Brain microvascular endothelial cell (primary cell): ENCODE measurements at places on chromosomes 7 and 10.

DNA sequence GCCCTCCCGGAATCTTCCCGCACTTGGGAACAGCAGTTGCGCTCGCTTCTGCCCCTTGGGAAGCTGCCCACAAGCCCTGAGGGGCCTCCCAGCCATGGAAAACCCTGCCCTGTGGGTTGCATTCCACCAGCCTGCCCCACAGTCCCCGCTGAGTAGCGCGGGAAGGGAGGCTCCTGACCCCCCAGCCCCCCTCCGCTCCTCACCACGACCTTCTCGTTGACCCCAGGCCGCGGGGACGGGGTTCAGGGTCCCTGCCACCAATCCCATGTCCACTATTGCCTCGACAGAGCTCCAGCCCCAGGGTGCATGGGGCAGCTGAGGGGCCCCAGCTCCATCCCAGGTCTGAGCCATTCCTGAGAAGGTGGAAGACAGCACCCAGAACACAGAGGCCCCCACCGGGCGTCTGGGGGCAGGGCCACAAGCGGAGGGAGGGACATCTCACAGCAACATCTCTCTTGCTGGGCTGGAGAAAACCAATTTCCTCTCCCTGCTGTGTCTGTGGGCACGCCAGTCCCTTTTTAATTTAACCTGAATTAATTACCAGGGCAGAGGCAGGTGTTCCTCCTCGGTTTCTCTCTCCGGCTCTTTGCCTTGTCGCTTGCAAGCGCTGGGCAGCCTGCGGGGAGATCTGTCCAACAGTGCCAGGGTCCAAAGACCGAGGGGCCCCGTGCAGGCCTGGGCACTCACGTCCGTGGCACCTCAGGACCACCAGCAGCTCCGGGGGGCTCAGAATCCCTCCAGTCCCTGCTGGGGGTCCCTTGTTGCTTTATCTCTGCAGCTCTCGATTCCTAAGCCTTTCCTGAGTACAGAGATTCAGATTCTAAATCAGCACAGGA, 57.9 kb downstream of the FOXL3 start:
- DNase-seq = no peak

DNA sequence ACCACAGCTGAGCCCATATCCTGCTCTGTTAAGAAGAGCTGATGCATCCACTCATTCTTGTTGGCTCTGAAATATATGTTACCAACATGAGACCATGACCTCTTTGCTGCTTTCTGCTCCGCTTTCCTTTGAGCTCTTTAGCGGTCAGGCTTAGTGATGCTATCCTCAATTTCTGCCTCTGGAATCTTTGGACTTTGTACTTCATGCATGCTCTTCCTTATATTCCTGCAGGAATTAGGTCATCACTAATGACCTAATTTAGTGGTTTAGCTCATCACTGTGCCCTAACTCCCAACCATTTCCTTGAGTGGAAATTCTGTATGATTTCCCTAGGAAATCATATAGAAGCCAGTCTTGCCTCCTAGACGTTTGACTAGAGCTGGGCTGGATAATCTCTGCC, 119.5 kb downstream of the AOAH start:
- DNase-seq = no peak

GRCh38 chr10:120409816-120410215, 47.2 kb upstream of the PLPP4 start:
- no peak for DNase-seq

- DNase-seq = no peak
These were observed 20.9 kb downstream of the FOXK1 start for GRCh38 chr7:4702961-4703512.

DNA sequence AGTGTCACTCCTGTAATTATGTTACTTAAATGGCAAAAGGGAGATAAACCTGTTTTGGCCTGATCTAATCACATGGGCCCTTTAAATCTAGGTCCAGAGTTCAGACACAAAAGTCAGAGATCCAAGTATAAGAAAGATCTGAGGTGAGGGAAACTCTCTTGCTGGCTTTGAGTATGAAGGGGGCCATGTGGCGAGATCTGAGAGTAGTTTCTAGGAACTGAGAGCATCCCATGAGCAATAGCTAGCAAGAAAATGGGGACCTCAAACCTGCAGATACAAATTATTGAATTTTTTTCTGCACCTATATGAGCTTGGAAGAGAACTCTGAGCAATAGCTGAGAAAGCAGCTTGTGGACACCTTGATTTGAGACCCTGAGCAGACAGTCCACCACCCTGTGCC, 27.6 kb downstream of the ANKRD7 start:
- DNase-seq = no peak

- DNase-seq = peak; percentile 84
These were observed 4.4 kb downstream of the BAG3 start for GRCh38 chr10:119655566-119656001.

DNA sequence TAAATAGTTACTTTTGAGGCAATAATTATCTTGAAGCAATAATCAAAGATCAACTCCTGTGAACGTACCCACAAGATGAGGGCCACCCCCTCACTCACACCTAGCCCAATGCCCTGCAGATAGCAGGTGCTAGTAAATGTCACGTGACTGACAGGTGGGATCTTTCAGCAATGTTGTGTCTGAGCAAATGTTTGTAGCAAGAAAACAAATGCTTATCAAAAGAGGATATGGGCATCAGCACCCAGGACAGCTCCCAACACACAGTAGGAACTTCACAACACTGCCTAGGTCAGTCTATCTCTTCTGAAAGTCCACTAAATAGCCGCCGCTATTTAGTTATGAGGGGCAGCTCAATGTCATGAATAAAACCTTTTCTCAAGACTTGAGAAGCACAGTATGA, 120.8 kb upstream of the PDLIM1 start:
- no peak for DNase-seq

GRCh38 chr10:5168897-5169420, 16.0 kb downstream of the AKR1C8 start:
- no peak for DNase-seq

DNA sequence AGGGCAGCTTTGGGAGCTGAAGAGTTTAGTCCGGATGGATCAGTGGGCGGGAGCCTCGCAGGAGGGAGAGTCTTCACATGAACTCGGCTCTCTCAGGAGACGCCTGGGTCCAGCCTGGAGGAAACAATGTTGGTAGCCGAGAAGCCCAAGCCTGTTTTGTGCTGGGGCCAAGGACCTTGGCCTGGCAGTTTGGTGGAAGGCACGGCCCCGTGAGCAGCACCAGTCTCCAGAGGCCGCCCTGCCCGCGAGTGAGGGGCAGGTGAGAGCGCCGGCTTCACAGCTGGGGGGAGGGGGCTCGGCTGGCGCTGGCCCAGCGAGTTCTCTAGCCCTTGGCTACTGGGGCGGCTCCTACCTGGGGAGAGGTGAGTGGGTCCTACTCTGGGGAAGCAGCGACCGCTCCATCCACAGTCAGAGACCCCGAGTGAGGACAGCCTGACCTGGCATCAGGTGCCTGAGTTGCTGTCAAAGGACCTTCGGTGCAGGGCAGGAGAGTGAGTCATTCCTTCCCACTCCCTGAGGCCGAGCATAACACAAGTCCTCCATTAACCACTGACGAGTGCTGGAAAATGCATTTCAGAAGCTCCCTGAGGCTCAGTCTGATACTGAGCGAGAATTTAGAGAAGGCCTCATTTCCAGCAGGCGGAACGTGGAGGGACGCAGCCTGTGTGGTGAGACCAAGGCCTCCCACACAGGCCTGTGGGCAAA, 89.3 kb upstream of the DIP2C start:
- DNase-seq = no peak

- DNase-seq = no peak
These were observed 5.8 kb downstream of the BHLHA15 start for GRCh38 chr7:98216941-98217622.

- DNase-seq = no peak
These were observed 36.0 kb downstream of the DPYSL4 start for GRCh38 chr10:132222726-132223125.

- no peak for DNase-seq
These were observed 527 bp downstream of the PDIA4 start for GRCh38 chr7:149027611-149028345.

DNA sequence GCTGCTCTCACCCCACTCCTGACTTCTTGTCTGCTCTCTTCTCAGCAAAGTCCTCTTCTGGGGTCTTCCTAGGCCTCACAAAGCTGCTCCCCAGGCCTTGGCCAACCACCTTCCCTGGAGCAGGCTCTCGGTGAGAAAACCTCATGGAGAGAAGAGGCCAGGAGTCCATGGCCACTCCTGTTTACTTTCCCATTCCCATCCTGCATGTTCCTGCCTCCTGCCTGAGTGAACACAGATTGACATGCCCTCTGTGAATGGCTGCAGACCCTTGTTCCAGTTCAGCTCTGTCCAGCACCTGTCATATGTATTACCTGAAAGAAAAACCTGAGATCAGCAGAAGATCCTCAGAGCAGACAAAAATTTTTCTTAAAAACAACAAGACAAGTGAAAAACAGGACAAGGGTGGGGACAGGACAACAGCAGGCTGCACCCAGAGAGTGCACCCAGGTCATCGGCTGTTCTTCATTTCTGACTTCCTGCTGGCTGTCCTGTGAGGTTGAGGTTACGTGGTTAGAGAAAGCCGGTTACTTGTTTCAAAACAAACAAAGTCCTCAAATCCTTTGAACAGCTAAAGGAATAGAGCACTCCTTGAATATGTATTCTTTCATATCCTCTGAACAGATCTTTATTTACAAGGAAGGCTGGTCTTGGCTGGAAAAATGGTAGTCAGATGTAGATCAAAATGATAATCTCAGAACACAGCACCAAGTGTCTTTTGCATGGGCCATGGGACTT, 34.0 kb upstream of the DLD start:
- no peak for DNase-seq

DNA sequence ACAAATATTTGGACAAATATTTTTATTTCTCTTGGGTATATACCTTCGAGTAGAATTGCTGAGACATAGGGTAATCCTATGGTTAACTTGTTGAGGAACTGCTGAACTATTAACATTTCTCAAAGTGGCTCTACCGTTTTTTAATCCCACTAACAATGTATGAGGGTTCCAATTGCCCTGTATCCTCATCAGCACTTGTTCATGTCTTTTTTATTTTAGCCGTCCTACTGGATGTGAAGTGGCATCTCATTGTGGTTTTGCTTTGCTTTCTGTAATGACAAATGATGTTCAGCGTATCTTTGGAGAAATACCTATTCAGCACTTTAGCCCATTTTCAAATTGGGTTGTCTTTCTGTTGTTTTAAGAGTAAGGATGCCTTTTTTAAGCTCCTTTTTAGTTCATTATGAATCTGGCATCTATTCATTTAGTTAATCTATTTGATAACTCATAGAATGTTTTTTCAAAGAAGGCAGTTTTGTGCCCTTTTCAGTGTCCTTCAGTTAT, 40.0 kb downstream of the MCU start:
- no peak for DNase-seq

- DNase-seq = no peak
These were observed 121.3 kb downstream of the PPP1R3A start for GRCh38 chr7:113797420-113798010.

GRCh38 chr10:91652364-91652763, 19.5 kb upstream of the PPP1R3C start:
- DNase-seq = peak; percentile 89

DNA sequence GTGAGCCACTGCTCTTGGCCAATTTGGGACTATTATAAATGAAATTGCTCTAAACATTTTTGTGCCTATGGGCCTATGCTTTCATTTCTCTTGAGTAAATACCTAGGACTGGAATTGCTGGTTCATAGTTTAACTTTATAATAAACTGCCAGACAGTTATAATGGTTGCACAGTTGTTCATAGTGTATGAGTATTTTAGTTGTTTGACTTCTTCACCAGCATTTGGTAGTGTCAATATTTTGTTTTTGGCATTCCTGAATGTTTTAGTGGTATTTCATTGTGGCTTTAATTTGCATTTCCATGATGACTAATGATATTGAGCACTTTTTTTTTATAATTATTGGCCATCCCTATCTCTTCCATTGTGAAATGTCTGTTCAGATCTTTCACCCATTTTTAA, 29.5 kb downstream of the PLEKHA8 start:
- no peak for DNase-seq

DNA sequence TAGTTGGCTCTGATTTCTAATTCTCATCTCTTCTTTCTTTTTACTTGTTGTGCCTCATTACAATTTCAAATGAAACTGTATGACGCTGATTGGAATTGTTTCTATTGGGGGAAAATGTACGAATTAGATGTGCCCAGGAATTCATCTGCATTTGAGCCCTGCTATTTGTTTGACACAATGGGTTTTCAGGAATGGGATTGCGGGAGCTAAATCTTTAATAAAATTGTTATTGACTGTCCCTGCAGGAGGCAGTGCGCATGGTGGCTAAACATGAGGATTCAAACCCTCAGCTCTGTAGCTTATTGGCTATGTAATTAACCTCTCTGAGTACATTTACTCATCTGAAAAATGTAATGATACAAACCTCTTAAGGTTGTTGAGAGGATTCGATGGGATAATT, 181.6 kb downstream of the NXPH1 start:
- no peak for DNase-seq

DNA sequence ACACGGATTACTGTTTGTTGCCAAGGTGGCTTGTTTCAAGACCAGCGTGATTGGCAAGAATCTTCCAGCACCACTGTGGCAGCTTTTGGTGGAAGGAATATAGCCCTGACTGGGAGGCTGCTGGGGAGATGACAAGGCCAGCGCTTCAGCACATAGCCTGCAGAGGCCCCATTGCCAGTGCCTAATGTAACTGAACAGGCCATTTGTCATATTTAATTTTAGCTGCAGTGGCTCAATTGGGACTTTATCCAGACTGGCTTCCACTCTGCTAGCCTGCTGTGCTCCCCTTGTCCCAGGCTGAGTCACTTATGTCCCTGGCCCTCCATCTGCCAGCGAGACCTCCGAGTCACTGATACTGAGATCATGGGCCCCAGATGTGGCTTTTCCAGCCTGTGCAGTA, 483.1 kb downstream of the GALNT17 start:
- DNase-seq = no peak

DNA sequence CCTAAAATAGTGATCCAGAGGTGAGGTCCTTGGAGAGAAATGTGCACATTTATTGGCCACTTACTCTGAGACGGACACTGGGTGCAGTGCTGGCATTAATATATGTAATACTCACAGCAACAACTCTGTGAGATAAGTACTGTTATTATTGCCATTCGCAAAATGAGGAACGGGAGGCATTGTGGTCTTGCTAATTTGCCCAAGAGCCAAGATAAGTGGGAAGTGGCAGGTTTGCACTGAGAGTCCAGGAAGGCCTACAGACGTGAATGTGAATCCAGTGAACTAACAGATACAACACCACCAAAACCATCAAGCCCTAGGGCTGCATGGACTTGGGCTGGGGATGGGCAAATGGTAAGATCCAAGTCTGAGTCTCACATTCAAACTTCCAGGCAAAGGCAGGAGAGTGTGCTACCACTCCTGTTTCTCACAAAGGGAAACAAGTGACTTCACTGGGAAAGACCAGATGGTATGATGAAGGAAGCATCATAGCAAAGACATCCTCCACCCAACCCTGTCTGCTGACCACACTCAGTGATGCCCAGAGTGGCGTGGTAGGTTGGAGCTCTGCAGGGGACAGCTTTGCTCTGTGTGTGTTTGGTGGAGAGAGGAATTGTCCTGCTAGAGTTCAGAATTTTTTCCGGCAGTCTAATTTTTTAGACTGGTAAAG, 19.2 kb downstream of the TMEM273 start:
- no peak for DNase-seq
